ENCODE measurements at places on chromosomes 3 and 15.

GRCh38 chr3:129195731-129196256, 12.1 kb upstream of the CNBP start:
- peak; percentile 93 for DNase-seq

GRCh38 chr3:134816623-134817022, 21.6 kb downstream of the EPHB1 start:
- DNase-seq = no peak

DNA sequence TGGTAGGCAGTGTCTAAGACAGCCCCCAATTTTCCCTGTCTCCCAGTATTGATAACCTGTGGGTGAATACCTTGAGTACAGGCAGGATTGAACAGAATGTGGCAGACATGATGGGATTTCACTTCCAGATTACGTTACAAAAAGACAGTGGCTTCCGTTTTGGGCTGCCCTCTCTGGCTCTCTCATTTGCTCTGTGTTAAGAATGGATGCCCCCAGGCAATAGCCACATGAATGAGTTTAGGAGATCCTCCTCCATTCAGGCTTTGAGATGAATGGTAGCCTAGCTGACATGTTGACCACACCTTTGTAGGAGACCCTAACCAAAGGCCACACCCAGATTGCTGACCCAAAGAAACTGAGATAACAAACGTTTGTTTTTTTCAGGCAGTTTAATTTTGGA, 34.3 kb downstream of the UBXN7 start:
- no peak for DNase-seq

- DNase-seq = peak; percentile 50
These were observed 7.0 kb downstream of the CRYGS start for GRCh38 chr3:186536883-186537844.

GRCh38 chr15:81049835-81050234, 49.1 kb downstream of the TLNRD1 start:
- DNase-seq = no peak

DNA sequence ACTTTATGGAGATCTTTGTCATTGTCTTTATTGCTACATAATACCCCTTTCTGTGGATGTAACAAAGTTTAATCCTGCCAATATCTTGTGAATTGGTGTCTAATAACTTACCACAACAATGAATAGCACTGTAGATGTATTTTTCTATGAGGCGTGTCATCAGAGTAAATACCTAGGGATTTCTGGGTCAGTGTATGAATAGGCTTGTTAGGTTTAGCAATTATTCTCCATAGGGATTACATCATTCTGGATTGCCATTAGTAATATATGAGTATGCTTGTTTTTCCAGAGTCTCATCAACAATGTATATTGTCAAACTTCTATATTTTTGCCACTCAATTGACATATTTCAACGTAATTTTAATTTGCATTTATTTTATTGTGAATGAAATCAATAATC, 67.9 kb downstream of the UNC13C start:
- no peak for DNase-seq

DNA sequence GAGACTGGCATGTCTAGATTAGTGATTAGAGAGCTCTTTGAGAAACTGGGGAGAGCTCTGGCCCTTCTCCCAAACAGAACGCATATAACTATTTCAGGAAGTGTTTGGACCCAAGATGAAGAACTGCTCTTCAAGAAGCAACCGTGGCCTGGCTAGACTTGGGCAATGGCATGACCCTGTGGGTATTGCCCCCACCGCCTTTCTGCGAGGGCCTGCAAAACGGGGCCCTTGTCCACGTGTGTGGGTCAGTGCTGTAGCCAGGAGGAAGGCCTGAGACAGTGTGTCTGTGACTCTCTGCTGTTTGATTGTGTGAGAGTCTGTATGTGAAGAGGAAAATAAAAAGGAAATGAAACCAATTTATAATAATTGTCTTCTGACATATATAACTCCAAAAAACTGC, 42.5 kb downstream of the EEFSEC start:
- DNase-seq = peak; percentile 39

DNA sequence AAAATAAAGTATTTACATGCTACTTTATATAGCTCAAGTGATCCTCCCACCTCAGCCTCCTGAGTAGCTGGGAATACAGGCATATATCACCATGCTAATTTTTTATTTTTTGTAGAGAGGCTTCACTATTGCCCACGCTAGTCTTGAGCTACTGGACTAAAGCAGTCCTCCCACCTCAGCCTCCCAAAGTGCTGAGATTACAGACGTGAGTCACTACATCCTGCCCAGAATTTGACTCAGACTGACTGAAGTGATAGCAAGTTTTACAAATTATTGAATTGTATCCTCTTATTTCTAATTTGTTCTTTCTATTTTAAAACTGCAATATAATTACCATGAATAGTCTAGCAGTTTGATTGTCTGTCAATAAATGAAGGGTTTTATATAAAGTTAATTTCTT, 210.3 kb upstream of the CGNL1 start:
- peak; percentile 39 for DNase-seq

GRCh38 chr3:189275852-189276251, 104.1 kb downstream of the TPRG1 start:
- DNase-seq = no peak

DNA sequence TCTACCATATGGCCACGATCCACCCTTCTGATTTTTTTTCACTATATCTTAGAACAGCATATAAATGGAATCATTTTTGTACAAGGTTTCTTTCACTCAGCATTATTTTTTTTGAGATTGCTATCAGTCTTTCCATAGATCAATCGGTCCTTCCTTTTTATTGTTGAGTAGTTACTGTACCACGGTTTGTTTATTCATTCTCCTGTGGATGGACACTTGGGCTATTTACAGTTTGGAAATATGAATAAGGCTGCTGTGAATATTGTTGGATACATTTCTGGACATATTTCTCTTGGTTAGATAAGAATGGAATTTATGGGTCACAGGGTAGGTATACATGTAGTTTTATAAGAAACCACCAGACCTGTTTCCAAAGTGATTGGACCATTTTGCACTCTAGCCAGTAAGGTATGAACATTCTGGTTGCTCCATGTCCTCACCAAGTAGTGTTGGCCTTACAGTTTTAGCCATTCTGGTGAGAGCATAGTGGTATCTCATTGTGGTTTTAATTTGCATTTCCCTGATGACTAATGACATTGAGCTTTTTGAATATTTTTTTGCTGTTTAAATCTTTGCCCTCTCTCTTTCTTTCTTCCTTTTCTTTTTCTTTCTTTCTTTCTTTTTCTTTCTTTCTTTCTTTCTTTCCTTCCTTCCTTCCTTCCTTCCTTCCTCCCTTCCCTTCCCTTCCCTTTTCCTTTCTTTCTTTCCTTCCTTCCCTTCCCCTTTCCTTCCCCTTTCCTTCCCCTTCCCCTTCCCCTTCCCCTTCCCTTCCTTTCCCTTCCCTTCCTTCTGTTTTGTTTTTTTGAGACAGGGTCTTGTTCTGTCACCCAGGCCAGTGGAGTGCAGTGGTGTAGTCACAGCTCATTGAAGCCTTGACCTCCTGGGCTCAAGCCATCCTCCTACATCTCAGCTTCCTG, 49.2 kb downstream of the LRRK1 start:
- DNase-seq = no peak

- DNase-seq = no peak
These were observed 18.9 kb upstream of the RPL29 start for GRCh38 chr3:52014613-52015012.

GRCh38 chr3:189766416-189766815, 135.2 kb downstream of the TP63 start:
- no peak for DNase-seq

DNA sequence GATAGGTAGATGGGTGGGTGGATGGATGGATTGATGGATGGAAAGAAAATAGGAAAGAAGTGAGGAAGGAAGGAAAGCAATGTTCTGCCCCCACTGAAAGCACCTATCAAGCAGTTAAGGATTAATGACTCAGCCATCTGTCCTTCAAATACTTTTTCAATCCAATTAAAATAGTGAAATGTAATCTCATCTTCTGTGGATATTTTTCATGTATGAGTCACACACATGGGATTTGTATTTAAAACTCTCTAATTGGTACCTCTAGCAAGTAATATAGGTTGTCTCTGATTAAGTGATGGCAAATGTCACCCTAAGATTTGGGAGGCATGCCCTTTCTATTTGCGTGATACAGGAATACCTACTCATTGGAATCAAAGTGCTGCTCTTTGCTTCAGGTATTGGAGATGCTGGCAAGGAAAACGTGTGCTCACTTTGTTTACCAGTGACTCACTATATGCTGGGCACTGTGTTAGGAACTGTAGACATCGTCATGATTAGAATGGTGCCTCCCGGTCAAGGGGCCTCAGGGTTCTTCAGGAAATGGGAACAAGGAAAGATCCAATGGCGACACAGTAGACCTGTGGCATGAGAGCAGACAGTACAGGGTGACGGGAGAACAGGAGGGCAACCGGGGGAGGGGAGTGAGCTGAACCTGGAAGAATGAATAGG, 230.1 kb downstream of the CLSTN2 start:
- DNase-seq = no peak

- DNase-seq = no peak
These were observed 401.5 kb downstream of the ZBTB20 start for GRCh38 chr3:114745322-114746240.

- DNase-seq = no peak
These were observed 214.5 kb downstream of the KCNMB2 start for GRCh38 chr3:178750639-178751300.

- DNase-seq = no peak
These were observed 218.2 kb downstream of the ADAMTS17 start for GRCh38 chr15:100123611-100124010.

DNA sequence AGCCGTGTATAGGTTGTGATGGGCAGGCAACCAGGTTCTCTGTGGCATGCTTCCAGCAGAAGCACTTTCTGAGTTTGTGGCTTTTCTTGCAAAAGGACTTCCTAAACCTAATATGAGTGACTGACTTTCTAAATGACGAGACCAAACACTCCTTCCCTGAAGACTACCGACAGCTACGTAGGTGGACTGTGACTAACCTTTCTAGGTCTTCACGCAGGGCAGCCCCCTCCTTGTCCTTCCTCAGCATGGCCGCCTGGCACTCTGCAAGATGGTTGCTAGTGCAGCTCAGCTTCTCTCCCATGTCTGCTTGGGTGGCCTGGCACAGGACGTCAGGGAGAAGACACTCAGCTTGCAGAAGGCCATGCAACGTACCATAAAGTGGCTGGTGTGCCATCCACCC, 20.9 kb downstream of the CXCR6 start:
- no peak for DNase-seq

DNA sequence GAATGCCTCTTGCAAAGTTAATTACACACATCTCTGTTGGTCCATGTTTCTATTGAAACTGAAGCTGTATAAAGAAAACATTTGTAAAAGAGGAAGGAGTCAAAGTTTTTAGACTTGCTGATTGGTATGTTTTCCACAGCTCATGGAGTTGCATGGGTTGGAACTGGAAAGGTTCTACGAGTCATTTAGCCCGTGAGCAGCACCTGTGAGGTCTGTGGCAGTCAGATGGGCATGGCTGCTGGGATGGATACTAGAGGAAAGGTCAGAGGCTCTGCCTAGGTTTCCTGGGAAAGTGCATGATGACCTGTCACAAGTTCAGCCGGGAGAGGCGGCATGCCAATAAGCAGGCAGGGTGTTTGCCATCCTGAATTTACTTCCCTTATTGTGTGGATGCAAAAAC, 155.4 kb downstream of the CACNA1D start:
- no peak for DNase-seq

GRCh38 chr3:128353991-128354687, 112.6 kb downstream of the DNAJB8 start:
- DNase-seq = no peak

- peak; percentile 45 for DNase-seq
These were observed 3.3 kb downstream of the ETV5 start for GRCh38 chr3:186105543-186105942.

- no peak for DNase-seq
These were observed 14.2 kb downstream of the CPA3 start for GRCh38 chr3:148879256-148879655.

DNA sequence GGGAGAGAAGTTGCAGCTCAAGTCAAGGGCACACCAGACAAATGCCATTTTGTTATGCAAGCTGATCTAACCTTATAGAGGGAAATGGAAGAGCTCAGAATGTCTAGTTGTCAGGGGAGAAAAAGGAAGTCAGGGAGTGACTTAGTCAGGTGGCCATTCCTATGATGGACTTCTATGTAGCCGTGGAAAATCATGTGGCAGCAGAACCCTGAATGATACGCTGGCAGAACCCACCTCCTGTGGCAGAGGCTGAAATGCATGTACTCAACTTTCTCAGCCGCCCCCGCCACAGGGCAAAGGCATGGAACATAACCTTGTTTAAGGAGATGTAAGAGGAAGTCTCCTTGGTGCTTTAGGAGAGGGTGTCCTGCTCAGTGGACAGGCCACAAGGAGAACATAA, 37.7 kb upstream of the PARL start:
- peak; percentile 3 for DNase-seq

DNA sequence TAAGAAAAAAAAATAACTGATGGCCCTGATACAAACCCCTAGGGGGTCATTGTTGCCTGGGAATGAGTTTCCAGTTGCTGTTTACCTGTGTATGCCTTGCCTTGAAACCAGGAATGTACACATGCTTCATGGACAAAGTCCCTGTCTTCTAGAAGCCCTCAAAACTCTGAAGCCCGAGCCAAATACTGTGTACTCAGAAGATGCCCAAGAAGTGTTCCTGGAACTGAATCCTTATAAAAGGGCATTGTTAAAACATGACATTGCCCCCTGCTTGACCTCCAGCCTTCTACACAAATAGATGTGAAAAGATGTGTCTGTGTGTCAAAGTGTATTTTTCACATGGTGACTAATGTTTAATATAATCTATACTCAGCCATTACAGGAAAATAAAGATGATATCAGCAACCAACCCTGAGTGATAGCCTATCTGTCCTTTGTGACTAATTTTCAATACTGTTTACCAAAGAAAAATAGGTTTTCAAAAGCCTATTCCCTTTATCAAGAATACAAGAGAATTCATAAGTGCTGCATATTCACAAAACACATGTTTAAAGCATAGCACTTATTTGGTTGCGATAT, 325.9 kb downstream of the MECOM start:
- no peak for DNase-seq

- no peak for DNase-seq
These were observed 32.8 kb downstream of the ARHGAP31 start for GRCh38 chr3:119326976-119327375.

All from suppressor macrophage treated with lipopolysaccharide for 1 hour (primary cell).